ENCODE measurements at places on chromosomes 1 and 21. TPM values are rescaled to one million over a fixed set of nuclear protein-coding genes. Genes with fewer than 3 reads are reported as not detected.

- H3K27me3 ChIP-seq: peaks cover 8% of the 10 kb centered on the region
- H3K36me3 ChIP-seq: no peaks in the 10 kb centered on the region
- H3K27ac ChIP-seq: no peak overlapping the region
- no peak overlapping the region for H3K4me3 ChIP-seq
- no peak for DNase-seq
These were observed 11.2 kb upstream of the GSTM4 start for GRCh38 chr1:109644670-109645069.

GRCh38 chr1:115059316-115059715 is 29.7 kb downstream of the TSHB start:
- DNase-seq: no peak
- peaks cover 30% of the 10 kb centered on the region for H3K4me1 ChIP-seq
- no peak overlapping the region for H3K4me3 ChIP-seq

GRCh38 chr1:890661-891060 is 33.1 kb upstream of the SAMD11 start:
- H3K27ac ChIP-seq: no peak overlapping the region
- no peak for DNase-seq

- DNase-seq: no peak
- no peak overlapping the region for H3K4me3 ChIP-seq
- no peaks in the 10 kb centered on the region for H3K36me3 ChIP-seq
- H3K27me3 ChIP-seq: no peaks in the 10 kb centered on the region
- H3K27ac ChIP-seq: no peak overlapping the region
- H3K4me1 ChIP-seq: no peaks in the 10 kb centered on the region
These were observed 363.1 kb upstream of the ADGRL2 start for GRCh38 chr1:81437649-81438048.

DNA sequence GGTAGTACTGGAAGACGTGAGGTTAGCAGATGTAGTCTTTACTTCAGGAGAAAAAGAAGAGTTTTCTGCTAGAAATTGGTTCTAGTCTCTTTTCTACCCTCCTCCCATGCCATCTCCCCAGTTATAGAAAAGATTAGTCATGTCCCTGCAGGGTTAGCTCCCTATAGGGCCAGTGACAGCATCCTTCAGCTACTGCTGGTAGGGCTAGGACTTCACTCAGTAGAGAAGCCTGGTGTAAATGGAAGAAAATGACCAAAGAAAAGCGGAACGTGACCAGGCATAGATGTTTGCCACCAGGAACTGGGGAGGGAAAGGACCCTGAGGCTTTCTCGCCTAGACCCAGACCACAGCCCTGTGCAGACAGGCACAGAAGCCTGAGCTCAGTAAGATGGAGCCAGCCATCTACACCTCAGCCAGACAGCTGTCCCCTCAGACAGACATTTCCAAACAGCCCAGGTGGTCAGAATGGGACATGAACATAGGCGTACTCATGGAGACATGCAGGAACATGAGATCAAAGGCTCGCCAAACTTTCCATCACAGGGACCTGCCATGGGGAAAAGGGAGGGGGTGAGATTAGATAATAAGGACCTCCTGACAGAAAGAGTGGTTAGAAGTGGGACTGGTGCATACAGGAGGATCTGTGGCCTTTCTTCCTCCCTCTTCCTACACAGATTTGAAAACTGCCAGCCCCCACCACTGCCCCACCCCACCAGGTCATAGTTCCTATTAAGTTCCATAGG is 23.5 kb upstream of the SLAMF9 start:
- H3K27ac ChIP-seq: no peak overlapping the region
- no peak overlapping the region for H3K4me3 ChIP-seq
- no peak for DNase-seq
- H3K36me3 ChIP-seq: no peaks in the 10 kb centered on the region
- H3K4me1 ChIP-seq: no peaks in the 10 kb centered on the region

DNA sequence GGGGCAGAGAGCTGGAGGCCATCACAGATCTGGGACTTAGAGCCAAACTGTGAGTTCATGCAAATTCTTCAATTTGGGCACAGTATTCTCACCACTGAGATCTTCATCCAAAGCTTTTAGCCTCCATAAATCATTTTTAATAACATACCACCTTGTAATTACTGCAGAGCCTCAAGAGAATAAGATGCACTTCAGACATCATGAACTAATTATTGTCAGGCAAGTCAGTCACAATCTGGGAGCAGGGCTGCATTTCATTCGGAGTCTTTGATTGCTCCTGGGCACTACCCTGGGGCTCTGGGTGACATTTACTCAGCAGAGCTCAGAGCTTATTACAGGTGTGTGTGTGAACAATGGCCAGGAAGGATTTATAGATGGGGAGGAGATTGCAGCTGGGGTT is 623.7 kb downstream of the PTPRU start:
- no peak overlapping the region for H3K4me3 ChIP-seq
- no peak overlapping the region for H3K27ac ChIP-seq
- DNase-seq: no peak
- H3K4me1 ChIP-seq: no peaks in the 10 kb centered on the region
- H3K36me3 ChIP-seq: no peaks in the 10 kb centered on the region
- no peaks in the 10 kb centered on the region for H3K27me3 ChIP-seq

Gene KCNE2
- not detected for total RNA-seq

Gene CD244
- total RNA-seq: 15.5 TPM

Gene FAM43B
- total RNA-seq: not detected

Gene WDR64
- total RNA-seq: 0.31 TPM
